Stimulated activated CD4-positive, alpha-beta T cell treated with anti-CD3 and anti-CD28 coated beads, TNF-alpha, amount 100 ng/mL, for 24 hours (primary cell): ENCODE measurements at places on chromosomes 12 and 14.

DNA sequence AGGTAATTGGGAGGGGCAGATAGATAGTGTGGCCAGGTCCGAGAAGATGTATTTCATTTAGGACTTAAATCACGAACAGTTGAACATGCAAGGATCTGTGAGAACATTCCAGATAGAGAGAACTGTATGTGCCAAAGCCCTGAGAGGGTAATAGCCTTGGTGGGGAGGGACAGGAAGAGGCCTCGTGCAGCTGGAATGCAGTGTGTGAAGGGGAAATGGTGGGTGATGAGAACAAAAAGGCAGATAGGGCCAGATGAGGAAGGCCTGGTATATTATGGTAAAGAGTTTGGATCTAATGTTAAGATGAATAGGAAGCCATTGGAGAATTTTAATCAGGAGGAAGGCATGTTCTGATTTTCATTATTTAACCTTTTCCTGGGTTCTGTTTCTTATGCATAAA is 136.3 kb downstream of the TPH2 start:
- no peak for DNase-seq

DNA sequence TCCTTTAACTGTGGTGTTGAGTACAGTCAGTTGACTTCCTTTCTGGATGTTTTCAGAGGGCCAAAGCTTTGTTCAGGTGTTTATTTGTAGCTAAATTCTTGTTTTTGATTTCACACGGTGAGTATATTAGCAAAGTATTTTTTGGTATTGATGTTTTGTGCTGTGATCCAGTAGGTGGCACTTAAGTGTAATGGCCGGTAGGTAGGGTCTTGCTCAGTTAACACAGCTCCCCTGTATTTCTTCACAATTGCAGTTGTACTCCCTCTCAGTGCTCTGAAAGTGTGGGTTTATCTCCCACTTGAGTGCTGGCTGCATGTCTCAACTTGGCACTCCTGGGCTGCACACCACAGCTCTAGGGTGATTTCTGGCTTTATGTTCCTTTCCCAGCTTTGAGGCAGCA is 339.5 kb downstream of the AEBP2 start:
- no peak for DNase-seq

- DNase-seq, result no peak
Measured at GRCh38 chr14:55556929-55557623, 22.9 kb upstream of the KTN1 start.

DNA sequence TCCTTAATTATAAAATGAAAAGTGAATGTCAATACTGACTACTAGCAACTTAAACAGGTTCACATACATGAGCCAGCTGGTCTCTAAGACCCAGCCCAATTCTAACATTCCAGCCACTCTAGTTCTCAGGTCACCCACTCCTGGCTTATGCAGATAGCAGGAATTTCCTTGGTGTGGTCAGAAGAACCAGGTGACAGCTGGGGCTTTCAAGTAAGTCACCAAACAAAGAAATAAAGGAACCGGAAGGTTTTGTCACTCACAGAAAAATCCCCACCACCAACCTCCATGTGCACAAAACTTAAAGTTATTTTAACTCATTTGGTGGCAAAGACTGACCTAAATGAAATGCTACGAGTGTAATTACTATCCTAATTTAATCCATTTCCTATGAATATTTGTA is 129.6 kb upstream of the CDKN3 start:
- no peak for DNase-seq

DNA sequence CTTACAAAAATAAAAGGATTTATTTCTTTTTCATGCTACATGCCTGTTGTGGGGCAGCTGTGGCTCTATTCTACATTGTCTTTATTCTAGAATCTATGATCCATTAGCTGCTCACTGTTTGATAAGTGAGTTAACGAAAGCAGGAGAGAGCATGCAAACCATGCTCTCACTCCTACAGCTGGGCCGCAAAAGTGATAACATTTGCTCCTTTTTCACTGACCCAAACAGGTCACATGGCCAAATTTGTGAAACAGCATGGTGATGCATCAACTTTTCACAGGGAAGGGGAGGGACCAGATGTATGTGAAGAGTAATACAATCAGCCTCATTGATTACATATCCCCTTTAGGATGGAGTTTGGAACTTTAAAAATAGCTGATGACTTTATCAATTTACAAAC is 456.9 kb upstream of the SYT1 start:
- DNase-seq, result no peak

DNA sequence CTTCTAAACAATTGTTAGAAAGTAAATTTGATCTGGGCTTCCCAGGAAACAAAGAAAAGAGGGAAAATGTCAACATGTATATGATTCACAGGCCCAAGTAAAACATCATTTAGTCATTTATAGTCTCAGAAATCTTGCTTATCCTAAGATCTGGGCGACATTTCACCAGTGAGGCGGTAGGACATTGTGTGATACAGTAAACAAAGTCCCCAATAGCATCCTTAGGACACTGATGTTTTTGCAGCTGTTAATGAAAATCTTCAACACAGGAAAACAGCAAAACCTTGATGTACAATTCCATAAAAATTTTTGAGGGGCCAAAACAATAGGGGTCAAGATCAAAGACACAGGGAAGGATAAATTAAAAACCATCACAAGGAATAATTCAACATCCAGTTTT is 20.2 kb downstream of the LMO3 start:
- DNase-seq, result no peak

GRCh38 chr14:30450631-30451545 is 108.1 kb upstream of the G2E3 start:
- no peak for DNase-seq

DNA sequence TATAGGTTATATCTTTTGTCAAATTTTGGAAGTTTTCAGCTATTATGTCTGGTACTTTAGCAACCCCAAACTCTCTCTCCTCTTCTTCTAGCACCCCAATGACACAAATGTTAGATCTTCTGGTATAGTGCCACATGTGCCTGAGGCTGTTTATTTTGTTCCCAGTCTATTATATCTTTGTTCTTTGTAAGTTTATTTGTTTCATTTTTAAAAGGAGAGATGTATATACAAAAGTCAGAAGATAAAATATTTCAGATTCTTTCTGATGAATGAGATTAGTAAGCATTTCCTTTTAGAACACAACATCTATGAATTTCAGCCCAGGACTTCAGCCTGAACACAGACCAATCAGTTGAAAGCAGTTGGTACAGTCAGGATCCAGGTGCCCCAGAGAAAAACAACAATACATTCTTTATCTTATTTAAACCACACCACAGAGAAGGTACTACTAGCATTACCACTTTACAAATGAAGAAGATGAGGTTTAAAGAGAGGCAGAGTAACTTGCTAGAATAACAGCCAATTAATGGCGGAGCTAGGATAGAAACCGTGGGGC is 114.1 kb upstream of the BTG1 start:
- DNase-seq, result no peak

GRCh38 chr12:49762468-49762847 is 21.1 kb downstream of the TMBIM6 start:
- DNase-seq, result no peak

DNA sequence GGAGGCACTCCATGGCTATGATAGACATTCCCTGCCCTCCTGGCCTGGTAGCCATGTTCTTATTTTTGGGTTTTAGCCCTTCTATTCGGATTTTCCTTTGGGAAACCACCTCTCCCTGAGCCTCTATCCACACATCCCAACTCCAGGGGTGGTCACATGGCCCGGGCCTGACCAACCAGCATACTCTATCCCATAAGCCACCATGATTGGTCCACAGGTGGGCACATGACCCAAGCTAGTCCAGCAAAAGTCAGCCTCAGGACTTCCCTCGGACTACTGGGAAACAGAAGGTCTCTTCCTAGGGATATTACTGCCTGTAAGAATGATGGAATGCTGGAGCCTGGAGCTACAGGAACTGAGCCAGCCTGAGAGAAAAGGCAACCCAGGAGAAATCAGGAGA is 12.5 kb downstream of the PRIMA1 start:
- no peak for DNase-seq

GRCh38 chr12:112217647-112218046 is 92.3 kb downstream of the TRAFD1 start:
- DNase-seq, result no peak

- DNase-seq, result no peak
Measured at GRCh38 chr12:45587877-45588533, 141.5 kb upstream of the ARID2 start.

GRCh38 chr12:14605401-14605989 is 37.8 kb upstream of the PLBD1 start:
- no peak for DNase-seq
